ENCODE measurements at places on chromosomes 5 and 9.

- no peak for DNase-seq
Measured at GRCh38 chr5:5192681-5193080, 52.6 kb downstream of the ADAMTS16 start.

DNA sequence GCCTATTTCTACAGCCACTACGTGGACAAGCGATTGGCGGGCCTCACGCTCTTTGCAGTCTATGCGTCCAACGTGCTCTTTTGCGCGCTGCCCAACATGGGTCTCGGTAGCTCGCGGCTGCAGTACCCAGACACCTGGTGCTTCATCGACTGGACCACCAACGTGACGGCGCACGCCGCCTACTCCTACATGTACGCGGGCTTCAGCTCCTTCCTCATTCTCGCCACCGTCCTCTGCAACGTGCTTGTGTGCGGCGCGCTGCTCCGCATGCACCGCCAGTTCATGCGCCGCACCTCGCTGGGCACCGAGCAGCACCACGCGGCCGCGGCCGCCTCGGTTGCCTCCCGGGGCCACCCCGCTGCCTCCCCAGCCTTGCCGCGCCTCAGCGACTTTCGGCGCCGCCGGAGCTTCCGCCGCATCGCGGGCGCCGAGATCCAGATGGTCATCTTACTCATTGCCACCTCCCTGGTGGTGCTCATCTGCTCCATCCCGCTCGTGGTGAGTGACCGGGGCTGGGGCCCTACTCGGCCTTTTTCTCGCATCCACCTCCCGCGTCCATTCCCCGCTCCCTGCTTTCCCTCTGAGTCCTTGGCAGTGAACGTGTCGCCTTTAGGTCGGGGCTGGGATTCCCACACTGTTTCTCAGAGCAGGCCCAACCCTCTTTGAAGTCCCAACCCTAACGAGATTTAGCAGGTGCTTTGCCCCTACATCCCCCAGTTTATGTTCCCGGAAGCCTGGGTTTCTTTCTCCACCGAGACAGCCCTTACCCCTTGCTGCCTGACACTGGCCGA is 1.8 kb downstream of the PTGER4 start:
- peak; percentile 19 for DNase-seq

GRCh38 chr9:38737246-38737645 is 17.3 kb upstream of the FAM240B start:
- no peak for DNase-seq

DNA sequence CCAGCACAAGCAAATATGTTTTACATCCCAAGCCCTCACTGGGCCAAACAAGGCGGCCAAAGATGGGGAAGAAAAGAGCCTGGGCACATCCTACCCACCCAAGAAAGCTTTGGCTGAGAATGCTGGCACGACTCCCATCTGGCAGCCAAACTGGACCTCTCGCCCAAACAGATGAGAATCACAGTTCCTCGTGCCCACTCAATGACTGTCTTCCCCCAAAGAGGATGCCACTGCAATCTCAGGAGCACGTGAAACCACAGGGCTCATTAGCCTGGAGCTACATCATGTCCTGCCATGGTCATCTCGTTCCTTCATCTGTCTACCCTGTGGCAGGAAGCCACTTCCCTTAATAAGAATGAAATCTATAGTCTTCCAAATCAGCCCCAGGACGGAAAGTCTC is 536.8 kb downstream of the BNC2 start:
- no peak for DNase-seq

DNA sequence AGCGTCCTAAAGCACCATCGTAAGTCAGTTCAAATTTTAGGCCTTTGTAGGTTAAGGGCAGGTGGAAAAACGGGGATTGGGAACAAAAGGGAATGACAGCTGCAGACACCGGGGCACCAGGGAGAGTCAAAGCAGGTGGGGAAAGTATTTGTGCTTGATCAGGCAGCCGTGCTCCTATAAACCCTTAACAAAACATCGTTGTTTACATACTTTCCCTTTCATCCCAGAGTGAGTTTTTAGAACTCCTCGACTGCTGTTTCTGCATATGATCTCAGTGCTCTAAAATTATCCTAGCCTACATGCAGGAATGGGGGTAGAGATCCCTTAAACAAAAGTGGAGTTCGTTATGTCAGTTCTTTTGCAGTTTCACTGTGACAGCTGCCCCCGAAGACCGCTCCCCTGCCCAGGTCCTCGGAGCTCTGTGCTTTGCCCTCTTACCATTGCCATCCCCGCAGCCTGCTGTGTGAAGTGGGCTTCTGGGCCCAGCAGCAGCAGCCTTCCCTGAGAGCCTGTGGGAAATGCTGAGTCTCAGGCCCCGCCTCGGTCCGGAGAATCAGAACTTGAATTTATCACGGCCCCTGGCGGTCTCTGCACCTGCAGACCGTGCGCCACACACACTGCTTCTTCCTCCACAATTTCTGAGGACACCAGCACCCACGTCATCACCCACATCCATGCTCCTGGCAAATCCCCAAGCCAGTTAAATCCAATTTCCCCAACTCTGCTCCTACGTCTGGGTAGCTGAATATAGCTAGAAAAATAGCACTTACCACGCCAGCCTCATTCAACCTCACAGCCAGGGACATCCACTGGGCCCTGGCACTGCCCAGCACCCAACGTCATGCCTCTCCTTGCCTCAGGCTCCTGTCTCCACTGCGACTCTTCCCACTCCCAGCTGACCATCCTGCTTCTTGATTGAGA is 86.8 kb downstream of the NSUN2 start:
- no peak for DNase-seq

All from GM10248 (cell line).